ENCODE measurements at places on chromosomes 5 and 9.

- no peak for DNase-seq
These were observed 4.4 kb upstream of the C9orf153 start for GRCh38 chr9:86263876-86264275.

GRCh38 chr5:163594951-163595350 is 89.5 kb downstream of the MAT2B start:
- DNase-seq, result no peak

- DNase-seq, result no peak
These were observed 3.3 kb upstream of the EXOC3 start for GRCh38 chr5:439636-440035.

DNA sequence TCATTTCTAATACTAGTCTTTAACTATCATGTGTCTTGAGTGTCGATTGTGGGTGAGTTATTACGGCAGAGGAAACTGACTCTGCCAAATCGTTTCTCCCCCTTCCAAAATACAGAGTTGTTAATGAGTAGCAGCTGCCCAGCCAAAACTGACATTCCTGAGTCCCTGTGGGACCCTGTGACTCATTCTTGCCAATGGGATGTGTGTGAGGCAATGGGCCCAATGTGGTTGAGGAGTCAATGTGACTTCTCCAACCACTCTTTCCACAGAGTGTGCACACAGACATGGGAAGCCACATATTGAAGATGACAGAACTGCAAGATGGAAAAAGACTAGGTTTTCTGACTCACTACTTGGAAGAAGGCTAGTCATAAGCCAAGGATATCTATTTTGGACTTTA is 434.7 kb downstream of the DTWD2 start:
- DNase-seq, result peak; percentile 93

GRCh38 chr5:5480481-5481111 is 58.1 kb downstream of the ICE1 start:
- DNase-seq, result no peak

GRCh38 chr5:17302106-17302505 is 84.7 kb downstream of the BASP1 start:
- DNase-seq, result peak; percentile 30
